NCI-H1417 (cell line): ENCODE measurements at places on chromosomes 1 and 21.

DNA sequence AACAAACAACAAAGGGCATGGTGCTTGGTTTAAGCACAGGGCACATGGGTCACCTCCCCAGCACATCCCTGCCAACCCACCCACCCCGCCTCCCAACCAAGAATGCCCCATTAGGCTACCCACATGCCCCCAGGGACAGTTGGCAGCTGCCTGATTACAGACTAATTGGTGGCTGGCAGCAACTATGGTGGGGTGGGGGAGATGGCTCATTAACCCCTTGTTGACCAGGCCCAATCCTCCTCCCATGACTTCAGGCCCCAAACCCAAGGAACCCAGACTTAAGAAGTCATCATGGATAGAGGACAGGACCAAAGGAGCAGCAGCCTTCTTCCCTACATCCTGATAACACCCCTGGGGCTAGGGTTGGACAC, 1.3 kb downstream of the RIMS3 start:
- DNase-seq, result no peak

GRCh38 chr1:26697978-26698849, 2.4 kb downstream of the ARID1A start:
- peak; percentile 65 for DNase-seq

DNA sequence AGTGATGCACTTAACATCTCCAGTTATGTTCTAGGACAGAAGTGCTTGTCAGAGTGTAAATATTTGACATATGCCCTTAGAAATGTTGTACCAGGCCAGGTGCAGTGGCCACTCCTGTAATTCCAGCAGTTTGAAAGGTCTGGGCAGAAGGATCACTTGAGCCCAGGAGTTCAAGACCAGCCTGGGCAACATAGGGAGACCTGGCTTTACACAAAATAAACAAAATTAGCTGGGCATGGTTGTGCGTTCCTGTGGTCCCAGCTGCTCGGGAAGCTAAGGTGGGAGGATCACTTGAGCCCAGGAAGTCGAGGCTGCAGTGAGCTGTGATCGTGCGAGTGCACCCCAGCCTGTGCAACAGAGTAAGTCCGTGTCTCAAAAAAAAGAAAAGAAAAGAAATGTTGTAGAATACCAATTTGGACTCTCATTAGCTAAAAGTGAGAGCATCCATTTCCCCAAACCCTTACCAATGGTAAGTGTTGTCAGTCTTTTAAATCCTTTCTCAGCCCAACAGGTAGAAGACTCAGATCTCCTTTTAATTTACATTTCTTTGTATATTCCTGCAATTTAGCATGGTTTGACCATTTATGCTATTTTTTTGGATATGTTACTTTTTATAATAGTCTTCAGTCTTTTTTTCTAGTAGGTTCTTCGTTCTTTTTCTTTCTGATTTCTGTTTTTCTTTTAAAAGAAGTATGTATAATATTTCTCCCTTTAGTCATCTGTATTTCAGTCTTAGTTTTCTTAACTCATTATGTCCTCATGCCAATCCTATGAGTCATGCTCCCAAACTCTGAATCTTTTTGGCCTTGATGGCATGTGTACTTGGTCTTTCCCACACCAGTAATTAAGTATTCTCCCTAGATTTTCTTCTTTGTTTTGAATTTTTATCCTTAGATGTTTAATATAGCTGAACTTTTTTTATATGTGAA, 74.4 kb downstream of the CAMTA1 start:
- no peak for DNase-seq

GRCh38 chr1:246005067-246005466, 502.0 kb downstream of the SMYD3 start:
- DNase-seq, result no peak

DNA sequence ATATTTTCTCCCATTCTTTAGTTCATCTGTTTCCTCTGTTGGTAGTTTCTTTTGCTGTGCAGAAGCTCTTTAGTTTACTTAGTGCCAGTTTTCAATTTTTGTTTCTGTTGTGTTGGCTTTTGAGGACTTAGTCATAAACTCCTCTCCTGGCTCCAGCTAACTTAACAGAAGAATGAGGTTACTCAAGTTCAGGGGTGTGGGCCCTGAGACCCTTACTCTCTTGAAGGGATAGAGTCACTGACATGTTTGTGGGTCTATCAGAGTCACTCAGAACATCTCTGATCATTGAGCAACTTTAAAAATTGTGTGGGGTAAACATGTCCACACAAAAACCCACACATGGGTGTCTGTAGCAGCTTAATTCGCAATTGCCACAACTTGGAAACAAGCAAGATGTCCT, 14.2 kb downstream of the AGT start:
- no peak for DNase-seq

DNA sequence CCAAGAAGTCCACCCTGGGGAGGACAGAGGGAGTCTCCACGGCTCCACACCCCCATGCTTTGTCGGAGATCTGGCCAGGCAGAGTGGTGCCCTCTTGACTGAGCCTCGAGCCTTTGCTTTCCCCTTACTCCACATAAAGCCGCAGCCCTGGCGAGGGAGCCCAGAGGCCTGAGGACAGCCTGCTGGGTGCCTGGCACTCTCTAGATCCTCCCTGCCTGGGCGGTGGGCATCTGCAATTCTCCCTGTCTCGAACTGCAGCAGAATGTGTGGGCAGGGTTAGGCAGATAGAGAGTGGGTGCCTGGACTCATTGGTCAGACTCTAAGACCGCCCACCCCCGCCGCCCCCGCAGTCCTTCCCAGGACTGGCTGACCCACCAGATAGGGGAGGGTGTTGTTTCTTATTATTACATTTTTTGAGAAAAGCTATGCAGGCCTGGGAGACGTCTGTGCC, 13.9 kb downstream of the EPHX1 start:
- DNase-seq, result no peak

GRCh38 chr1:163056831-163057230, 12.3 kb upstream of the RGS4 start:
- DNase-seq, result no peak

- no peak for DNase-seq
Measured at GRCh38 chr1:209594440-209594839, 10.9 kb downstream of the CAMK1G start.

- no peak for DNase-seq
Measured at GRCh38 chr1:232964601-232965000, 14.2 kb downstream of the NTPCR start.

- no peak for DNase-seq
Measured at GRCh38 chr1:232322162-232322734, 307.7 kb downstream of the SIPA1L2 start.

DNA sequence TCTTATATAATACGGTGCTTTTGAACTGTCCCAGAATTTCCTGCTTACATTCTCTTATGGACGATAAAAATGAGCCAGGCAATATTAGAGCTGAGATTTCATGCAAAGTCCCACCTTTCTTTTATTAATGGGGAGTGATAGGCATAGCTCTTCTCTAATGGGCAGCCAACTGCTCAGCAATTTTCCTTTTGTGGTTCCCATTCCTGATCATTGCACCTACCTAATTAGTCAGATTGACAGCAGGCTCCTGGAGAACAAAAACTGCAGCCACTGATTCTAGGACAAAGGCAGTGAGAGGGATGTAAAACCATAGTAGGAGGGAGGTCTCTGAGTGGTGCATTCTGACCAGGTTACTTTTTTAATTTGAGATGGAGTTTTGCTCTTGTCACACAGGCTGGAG, 110.4 kb downstream of the UCK2 start:
- DNase-seq, result no peak

DNA sequence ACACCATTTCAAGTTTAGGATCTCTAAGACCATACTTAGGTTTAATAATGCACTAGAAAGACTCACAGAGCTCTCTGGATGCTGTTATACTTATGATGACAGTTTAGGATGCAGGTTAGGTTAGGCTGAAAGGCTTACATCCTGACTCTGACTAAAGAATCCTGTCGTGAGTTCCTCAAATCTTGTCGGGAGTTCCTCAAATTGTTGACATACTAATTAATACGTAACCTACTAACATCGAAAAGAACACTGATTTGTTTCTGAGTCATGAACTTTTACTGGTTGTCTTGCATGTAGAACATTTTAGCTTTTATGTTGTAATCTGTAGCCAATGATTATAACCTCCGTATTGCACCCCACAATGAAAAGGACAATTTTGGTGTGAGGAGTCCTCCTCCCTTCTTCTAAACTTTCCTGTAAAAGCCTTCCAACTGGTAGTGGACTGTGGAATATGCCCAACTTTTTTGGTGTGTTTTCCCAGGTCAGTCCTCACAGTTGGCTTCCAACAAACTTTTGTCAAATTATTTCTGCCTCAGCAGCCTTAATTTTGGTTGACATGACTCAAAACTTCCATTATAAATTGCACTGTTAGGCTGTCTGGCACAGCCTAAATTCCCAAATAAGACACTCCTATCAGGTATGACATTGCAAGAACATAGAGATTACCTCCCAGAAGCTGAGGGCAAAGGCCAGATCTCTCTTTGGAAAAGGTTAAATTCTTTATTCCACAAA, 107.9 kb upstream of the PALMD start:
- no peak for DNase-seq
